ENCODE measurements at places on chromosomes 1 and 21.

DNA sequence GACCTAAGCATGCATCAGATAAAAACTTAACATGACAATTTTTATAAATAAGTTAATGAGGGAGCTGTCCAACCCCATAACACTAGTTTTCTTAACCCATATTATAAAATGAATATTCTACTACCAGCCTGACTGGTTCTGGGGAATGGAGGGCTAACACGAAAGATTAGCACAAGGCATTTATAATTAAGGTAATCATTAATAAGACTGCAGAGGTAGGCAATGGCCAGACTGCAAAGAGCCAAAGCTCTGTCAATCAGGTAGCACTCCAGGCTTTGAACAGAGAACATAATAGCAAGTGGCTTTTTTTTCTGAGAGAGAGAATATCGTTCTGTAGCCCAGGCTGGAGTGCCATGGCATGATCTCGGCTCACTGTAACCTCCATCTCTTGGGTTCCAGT is 20.6 kb upstream of the TMEM35B start:
- DNase-seq = no peak

GRCh38 chr1:69852151-69852550 is 284.4 kb downstream of the LRRC7 start:
- DNase-seq = no peak

DNA sequence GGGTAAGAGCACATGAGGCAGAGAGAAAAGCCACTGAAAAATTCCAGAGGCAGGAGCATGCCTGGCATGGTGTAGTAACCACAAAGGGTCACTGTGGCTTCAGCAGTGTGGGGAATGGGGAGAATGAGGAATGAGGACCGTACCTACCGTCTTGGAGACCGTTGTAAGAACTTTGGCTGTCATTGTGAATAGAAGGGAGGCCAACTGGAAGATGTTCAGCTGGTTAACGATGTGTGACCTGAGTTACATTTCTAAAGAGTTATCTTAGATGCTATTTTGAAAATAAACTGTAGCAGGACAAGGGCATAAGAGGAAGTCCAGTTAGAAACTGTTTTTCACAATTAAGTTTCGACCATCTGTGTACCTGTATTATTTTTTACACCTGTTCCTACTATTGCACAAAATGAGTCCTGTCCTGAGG is 365.5 kb upstream of the SGIP1 start:
- DNase-seq = peak; percentile 14

DNA sequence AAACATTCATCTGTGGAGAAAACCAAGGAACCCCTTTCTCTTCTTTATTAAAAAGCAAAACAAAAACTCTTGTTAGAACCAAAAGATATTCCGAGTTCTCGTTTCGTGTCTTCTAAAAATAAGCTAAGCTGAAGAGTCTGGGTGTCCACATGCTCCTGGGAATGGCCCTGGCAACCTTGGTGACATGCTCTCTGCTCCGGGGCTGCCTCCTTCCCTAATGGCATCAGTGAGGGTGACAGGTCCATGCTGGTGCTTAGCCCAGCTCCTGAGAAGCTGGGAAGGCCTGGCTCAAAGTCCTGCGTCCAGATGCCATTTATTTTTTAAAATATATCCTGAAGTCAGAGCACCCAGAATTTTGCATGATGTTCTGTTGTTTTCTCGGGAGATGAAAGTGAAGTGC is 24.6 kb upstream of the TRAPPC10 start:
- DNase-seq = no peak

GRCh38 chr1:89518221-89518631 is 6.4 kb upstream of the LRRC8B start:
- DNase-seq = no peak

GRCh38 chr1:25631750-25632485 is 15.3 kb downstream of the MAN1C1 start:
- DNase-seq = no peak

GRCh38 chr21:36337099-36337509 is 17.1 kb downstream of the MORC3 start:
- no peak for DNase-seq

DNA sequence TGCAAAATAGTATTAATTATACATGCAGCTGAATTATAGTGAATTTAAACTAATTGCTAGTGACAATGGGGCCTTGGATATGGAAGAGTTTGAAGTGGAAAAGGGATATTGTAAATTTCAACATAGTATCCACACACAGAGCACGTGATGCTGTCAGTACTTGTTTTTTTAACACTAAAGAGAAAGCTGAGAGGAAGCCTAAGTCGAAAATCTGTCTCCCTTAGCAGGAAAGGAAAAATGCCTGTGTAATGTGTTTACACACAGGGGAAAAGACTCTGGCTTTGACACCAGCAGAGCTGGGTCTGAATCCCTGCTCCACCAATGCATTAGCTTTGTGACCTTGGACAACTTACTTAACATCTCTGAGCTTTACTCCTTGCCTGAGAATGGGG is 42.6 kb downstream of the PCSK9 start:
- no peak for DNase-seq

DNA sequence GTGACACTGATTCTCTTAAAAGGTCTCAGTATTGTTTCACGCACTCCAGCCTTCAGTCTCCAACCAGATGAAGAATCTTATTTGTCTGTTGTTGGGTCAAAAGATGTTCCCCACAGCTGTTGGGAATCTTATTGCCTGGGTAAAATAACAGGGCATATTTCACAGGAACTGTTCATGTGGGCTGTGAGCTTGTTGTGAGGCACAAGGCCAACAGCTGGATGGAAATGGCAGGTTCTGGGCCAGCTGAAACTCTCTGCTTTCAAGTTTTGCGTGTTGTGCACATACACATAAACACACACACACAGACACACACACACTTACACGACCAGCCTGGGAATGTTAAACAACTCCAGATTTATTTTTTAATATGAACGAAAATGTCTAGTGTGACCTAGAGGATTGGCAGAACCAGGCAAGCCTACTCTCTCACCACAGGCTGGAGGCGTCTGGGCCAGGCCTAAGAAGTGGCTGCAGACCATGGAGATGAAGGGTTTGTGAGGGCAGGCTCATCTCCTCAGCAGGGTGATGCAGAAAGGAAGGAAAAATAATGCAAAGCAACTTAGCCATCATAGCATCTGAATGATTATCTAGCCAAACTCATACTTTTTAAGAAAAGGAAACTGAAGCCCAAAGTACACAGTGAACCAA is 357.0 kb downstream of the TTLL7 start:
- DNase-seq = no peak

DNA sequence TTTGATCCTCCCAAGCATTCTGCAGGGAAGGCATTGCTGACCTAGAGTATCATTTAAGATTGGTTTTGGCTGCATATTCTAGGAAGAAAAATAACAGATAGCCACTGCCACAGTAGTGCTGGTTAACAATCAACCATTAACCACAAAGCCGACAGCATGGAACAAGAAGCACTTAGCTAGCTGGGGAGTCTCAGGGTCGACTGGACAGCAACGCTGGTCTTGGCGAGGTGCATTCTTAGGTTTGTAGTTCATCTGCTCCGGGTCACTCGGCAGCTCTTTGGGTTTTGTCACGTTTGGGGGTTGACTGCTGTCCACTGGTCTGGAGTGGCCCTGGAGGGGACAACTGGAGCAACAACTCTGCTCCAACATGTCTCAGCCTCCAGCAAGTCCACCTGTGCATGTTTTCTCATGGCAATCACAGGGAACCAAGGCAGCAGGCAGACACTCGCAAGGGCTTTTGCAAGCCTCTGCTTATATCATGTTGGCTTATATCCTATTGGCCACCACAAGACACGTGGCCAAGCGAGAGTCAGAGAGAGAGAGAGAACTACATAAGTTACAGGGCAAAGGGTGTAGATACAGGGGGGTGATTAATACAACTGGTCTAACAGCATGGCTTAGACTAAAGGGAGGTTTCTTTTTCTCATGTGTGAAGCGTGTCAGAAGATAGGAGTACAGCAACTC is 99.5 kb downstream of the LACTBL1 start:
- peak; percentile 70 for DNase-seq

DNA sequence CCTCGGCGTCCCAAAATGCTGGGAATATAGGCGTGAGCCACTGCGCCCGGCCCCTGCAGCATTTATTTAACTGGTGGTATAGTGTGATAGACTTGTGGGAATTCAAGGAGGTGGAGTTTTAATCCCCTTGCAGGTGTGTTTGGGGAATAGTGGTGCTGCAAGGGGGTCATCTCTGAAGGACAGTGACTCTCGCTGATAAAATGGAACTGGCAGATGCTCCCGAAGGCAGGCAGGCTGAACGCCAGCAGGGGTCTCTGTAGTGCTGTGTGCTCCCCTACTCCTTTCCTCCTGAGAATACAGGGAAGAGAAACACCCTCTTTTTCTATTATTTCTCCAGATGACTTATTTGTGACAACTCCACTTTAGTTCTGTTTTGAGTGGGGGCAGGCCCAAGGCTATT is 4.0 kb downstream of the OSCP1 start:
- DNase-seq = no peak

DNA sequence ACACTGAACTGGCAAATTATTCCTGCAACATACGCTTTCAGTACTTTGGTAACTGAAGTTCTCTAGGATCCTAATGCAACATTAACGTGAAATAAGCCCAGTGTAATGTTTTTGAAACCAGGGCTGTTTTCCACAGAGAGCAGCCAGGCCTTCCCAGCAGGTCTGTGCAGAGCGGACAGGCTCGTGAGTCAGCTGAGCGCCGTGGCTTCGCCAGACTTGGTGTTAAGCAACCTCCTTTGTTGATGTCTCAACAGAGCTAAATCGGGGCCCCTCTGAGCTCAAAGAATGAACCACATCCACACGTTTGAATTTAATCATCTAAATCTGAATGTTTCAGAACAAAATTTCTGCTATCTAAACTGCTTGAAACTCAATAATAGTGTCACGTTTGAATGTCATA is 181.8 kb upstream of the FMN2 start:
- no peak for DNase-seq

DNA sequence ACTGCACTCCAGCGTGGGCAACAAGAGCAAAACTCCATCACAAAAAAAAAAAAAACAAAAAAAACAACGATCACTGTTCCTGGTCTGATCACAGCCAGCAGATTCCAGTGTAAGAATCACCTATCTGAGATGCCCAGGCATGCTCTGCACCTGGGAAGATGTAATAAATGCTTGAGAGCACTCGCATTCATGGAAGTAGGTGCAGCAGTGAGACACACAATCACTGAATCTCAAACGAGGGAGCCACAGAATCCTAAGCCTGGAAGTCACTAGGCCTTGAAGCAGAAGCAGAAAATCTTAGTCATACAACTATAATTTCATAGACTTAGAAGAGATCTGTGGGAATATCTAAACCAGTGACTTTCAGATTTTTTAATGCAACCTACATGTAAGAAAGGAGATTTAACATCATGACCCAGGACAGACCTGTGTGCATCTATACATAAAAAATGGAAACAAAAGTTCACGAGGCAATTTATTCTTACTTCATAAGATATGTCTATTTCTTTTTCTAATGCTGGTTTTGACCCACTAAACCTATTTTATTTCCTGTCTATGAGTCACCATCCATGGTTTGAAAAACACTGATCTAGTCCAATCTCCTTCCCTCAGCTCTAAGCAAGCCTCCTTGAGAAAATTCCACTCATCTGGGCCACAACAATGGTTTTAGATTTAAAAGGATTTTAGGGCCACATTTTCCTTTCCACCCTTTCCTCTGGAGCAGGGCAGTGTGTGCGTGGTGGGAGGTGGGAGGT is 30.4 kb downstream of the RIMS3 start:
- DNase-seq = no peak

- no peak for DNase-seq
These were observed 49.6 kb upstream of the EDEM3 start for GRCh38 chr1:184804220-184804619.

- DNase-seq = no peak
These were observed 149.5 kb upstream of the VAMP3 start for GRCh38 chr1:7621334-7622219.

- DNase-seq = no peak
These were observed 27.5 kb downstream of the RGS8 start for GRCh38 chr1:182656842-182657397.

DNA sequence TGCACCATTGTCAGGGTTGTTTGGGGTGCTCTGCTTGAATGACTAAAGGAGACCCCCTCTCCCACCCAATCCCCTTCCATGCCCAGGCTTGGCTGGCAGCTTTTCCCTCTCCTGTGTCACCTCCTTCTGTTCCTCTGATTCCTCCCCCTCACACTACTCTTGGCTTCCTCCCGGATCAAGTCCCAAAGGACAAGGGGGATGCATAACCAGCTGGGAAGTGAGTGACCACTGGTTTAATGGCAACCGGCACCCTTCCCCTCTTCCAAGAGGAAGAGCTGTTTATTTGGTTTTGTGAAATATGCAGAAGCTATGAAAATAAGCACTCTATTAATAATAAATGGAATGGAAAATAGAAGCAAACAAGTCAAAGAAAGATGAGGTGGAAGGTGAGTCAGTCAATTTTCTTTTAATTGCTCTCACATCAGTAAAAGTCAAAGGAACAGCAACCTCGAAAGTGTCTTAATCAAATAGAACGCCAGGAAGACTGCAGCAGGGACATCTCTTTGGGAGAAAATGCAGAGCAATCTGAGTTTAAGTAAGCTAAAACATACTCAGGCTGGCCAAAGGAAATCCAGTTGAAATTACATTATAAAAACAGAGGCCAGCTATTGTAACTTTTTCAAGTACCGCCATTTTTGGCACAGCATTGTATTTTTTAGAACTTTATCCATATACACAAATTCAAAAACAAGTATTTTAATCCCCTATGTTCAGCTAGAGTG is 322.5 kb downstream of the SIPA1L2 start:
- no peak for DNase-seq

DNA sequence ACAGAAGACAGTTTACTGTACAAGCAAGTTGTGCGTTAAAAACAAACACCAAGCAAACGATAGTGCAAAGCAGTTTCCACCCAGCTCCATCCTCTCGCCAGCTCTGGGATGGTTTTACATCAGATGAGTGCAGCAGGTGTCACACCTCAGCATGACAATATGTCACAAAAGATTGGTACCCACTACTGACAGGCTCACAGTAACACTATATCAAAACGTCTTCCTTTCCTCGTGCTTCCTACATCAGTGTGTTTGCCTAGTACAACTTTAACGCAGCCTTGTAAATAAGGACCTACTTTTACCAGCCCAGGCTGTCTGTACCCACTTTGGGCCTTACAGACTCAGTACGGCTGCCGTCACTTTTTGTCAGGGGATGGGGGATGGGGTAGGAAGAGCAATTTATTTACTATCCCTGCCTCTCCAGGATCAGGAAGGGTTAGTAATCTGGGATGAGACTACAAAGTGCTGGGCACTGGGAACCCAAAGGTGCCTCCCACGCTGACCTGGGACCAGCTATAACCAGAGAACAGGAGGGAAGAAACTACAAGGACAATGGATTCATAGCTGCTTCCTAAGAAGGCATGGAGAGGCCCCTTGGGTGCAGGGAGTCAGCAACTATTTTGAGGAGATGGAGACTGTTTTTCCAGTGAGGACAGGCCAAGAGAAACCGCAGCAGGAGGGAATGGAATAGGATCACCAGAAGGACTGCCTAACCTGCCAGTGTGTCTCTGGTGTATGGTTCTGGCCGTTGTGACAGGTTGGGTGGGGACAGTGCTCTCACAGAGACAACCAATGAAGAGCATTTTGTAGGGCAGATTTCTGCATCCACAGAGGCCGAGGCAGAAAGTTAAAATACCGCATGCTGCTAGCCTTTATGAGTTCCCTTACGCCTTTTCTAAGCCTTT is 30.2 kb downstream of the RUNX3 start:
- DNase-seq = no peak
